ENCODE measurements at places on chromosomes 1 and 21.

DNA sequence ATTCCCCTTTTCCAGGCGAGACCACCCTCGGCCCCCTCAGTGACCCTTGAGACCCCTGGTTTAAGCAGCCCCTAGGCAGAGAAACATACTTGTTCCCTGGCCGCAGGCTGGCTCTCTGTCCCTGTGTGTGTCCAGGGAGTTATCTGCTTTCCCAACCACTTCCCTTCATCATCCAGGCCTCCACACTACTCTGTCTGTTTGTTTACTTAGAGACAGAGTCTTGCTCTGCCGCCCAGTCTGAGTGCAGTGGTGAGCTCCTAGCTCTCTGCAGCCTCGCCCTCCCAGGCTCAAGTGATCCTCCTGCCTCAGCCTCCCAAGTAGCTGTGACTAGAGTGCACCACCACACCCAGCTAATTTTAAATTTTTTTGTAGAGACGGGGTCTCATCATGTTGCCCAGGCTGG lies 5.8 kb upstream of the VWA1 start:
- no peak for DNase-seq

GRCh38 chr1:246121533-246121932 lies 385.5 kb downstream of the SMYD3 start:
- DNase-seq = no peak

DNA sequence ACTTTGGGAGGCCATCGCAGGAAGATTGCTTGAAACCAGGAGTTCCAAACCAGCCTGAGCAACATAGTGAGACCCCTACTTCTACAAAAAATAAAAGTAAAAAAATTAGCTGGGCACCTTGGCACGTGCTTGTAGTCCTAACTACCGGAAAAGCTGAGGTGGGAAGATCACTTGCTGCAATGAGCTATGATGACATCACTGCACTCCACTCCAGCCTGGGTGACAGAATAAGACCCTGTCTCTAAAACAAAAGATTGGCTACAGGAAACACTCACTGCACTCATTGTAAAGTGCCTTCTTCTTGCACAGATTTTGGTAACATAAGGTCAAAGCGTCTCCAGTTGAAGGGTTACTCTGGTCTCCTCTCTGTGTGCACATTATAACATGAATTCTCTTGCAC lies 305.7 kb downstream of the TM2D1 start:
- DNase-seq = no peak

DNA sequence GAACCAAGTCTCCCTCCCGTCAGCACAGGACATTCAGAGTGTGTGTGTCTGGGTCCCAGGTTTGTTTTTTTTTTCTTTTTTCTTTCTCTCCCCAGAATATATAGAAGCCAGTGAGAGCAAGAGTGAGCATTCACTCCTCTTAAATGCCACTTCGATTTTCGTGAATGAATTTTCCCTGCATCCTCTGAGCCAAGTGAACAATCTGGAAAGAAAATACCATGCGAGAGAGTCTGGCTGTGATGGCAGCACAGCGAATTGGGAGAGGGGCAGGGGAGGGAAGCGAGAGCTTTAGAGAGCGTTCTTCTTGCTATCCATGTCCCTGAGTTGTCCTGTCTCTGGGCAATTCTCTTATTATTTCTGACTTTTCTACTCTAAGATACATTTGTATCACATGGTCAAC lies 76.0 kb upstream of the RAB3GAP2 start:
- no peak for DNase-seq

GRCh38 chr1:160542303-160542945 lies 19.4 kb upstream of the SLAMF6 start:
- no peak for DNase-seq

- DNase-seq = no peak
Observed at GRCh38 chr1:25193229-25193628, 39.1 kb downstream of the SYF2 start.

GRCh38 chr1:147201276-147201675 lies 23.9 kb downstream of the FMO5 start:
- no peak for DNase-seq

- DNase-seq = no peak
Observed at GRCh38 chr1:42518908-42519307, 55.8 kb downstream of the CCDC30 start.

DNA sequence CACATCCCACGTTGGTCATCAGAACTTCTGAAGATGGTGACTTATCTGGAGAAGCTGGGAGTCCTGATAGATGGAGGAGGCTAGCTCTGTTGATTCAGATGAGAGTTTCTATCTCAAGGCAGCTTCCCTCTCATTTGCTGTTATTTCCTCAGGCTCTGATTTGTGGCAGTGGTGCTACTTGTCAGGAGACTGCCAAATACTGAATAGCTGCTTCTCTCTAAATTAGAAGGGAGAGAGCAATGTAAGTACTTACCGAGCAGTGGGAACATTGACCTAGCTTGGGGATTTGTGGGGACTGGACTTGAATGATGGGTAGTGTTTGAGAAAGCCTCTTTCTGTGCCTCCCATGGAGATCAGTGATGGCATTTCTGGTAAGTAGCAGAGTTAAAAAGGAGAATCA lies at the start of gene OR10K1:
OR10K1 (plus strand) TSS at position 301 of the 400 bp plus-strand sequence. CDS start 3,728 bp downstream, outside the sequence.
- DNase-seq = no peak

DNA sequence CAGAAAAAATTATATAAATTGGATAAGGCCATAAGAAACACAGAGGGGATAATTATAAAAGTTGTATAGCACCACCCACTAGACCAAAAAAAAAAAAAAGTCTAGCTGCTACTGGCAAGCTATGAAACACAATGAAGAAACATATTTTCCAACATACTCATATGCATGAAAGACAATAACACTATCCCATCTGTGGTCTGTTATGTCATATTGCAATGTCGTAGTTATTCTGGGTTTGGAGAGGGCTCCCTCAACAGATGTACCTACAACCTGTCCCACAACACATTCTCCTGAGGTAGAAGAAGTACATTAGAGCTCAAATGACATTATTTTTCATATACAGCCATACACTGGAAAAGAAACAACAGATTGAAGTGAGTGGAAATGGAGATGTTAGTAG lies 517.6 kb upstream of the ADGRL4 start:
- no peak for DNase-seq

DNA sequence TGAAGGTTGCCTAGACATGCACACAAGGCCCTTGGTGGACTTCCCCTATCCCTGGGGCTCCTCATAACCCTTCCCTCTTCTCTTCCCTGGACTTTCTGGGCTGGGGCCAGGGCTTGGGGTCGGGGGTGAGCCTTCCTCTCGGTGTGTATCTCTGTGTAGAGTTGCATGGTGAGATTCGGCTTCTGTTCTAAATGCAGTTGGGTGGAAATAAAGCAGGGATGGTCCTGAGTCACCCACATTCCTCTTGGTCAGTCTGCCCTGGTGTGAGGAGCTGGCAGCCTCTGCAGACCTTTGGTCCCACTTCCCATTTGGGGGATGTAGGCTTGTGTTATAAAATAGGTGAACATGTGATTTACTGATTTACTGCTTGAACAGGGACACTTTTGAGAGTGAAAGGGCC lies 38.0 kb downstream of the ADARB1 start:
- DNase-seq = no peak

GRCh38 chr1:219555031-219555692 lies 57.7 kb downstream of the ZC3H11B start:
- DNase-seq = no peak

Data from GF-D8 (cell line).